ENCODE measurements at places on chromosomes 7 and 10.
A peak's percentile ranks its signal among the peaks of the same experiment; 100 is the strongest.

DNA sequence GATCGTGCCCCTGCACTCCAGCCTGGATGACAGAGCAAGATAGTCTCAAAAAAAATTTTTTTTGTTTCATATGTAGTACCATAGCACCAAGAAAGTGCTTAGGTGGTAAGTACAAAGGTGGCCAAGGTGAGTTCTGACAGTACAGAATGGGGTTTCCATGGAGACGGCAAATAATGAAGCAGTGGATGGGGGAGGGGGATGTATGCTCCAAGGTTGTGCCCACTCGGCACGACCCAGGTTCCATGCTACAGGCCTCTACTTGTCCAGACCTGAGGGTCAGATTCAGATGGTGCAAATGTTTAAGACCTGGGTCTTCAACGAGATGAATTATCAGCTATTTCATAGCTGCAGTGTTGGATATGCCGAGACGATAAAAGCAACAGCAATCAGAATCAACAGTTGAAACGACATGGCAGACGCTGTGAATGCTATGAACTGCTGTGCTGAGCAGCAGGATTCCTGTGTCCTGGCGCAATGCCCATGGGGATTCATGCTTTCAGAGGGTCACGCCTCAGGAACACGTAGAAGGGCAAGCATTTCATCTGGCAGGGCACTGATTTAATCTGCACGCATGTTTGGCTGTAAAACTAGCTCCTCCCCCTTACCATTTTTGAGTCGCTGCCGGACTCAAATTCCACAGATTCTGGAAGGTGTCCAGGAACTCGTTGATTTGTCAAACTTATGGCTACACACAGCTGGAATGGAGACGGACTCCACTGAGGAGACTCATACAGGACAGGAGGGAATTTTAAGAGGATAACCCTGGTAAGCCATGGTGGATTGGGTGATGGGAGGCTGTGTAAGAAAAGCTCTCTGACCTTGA lies 256.5 kb downstream of the FRMD4A start:
- no peak for DNase-seq

- DNase-seq, result no peak
Measured at GRCh38 chr7:112997831-112998230, 88.8 kb downstream of the GPR85 start.

- DNase-seq, result no peak
Measured at GRCh38 chr7:8212638-8213037, 49.3 kb downstream of the ICA1 start.

DNA sequence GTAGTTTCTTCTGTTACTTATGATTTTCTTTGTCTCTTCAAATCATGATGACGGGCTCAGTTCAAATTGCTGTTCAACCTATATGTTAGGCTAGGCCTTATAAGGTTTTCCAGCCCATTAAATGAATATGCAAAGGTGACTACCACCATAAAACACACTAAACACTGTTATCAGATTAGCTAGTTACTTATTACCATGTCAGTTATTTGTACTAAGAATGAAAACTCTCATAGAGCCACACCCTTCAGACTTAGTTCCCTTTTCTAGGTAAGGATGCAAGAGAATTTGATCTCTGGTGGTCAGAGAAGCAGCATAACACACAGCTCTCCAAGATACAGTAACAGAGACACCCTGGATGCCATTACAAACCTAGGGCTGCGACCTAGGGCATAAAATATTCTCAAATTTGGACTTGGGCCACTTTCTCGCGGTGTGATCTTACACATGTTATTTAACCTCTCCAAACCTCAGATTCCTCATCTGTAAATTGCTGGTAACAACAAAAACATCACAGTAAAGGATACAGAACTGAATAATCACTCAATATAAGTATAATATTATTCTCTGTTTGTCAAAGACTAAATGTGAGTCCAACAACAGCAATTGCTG lies 35.6 kb downstream of the ANKMY2 start:
- no peak for DNase-seq

DNA sequence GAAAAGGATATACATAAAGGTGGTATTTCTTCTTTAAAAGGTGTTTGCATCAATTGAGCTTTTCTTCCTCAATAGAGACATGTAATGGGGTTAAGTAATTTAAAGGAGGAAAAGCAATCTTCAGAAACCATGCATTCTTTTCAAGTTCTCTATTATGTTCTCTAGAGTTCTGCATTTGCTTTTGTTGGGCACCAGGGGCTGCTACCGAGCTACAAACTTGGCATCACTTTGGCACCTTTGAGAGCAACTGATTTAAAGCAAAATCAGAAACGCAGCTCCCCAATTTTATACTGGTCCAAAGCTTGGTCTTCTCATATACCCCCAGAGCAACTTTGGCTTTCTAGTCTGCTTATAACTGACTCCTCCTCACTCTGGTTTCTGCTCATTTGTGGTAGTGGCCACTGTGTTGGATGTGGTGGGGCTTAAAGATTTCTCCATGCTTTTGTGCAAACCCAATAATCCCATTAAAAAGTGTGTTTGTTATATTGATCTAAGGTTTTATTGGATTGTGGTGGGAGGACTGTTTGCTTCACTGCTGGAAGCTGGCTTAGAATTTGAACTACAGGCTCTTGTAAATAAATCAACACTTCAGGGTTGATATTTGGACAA lies 712.1 kb downstream of the PHTF2 start:
- no peak for DNase-seq

GRCh38 chr10:93754761-93755160 lies 3.0 kb upstream of the LGI1 start:
- DNase-seq, result no peak

GRCh38 chr10:17851611-17852010 lies 42.5 kb downstream of the MRC1 start:
- no peak for DNase-seq

- no peak for DNase-seq
Measured at GRCh38 chr7:101237206-101238067, at the start of gene CLDN15. CLDN15 (minus strand) TSS chr7:101237802; CDS start chr7:101237581, 221 bp downstream.

- DNase-seq, result no peak
Measured at GRCh38 chr7:30201161-30201666, 66.4 kb downstream of the MTURN start.

- DNase-seq, result peak; percentile 70
Measured at GRCh38 chr7:75915416-75916156, 631 bp downstream of the POR start.

GRCh38 chr10:96606946-96607345 lies 20.1 kb upstream of the TM9SF3 start:
- DNase-seq, result no peak

- no peak for DNase-seq
Measured at GRCh38 chr10:98458809-98459784, 12.4 kb upstream of the HPS1 start.

GRCh38 chr10:43258211-43258561 lies 8.7 kb downstream of the RASGEF1A start:
- no peak for DNase-seq

DNA sequence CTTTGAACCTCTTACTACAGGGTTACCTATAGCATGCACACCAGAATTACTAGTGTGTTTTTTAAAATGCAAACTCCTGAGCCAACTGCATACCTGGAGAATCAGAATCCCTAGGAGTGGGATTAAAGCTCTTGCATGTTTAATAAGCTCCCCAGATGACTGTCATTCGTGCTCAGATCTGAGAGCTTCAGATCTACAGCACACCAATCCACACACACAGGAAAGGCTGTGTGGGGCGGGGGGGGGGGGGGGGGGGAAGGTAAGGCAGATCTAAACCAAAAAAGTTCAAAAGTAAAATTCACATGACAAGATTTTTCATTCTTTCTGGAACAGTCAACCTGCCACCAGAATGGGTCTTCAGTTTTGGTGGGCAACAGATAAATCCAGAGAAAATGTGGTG lies 5.5 kb downstream of the FAM3C start:
- no peak for DNase-seq

DNA sequence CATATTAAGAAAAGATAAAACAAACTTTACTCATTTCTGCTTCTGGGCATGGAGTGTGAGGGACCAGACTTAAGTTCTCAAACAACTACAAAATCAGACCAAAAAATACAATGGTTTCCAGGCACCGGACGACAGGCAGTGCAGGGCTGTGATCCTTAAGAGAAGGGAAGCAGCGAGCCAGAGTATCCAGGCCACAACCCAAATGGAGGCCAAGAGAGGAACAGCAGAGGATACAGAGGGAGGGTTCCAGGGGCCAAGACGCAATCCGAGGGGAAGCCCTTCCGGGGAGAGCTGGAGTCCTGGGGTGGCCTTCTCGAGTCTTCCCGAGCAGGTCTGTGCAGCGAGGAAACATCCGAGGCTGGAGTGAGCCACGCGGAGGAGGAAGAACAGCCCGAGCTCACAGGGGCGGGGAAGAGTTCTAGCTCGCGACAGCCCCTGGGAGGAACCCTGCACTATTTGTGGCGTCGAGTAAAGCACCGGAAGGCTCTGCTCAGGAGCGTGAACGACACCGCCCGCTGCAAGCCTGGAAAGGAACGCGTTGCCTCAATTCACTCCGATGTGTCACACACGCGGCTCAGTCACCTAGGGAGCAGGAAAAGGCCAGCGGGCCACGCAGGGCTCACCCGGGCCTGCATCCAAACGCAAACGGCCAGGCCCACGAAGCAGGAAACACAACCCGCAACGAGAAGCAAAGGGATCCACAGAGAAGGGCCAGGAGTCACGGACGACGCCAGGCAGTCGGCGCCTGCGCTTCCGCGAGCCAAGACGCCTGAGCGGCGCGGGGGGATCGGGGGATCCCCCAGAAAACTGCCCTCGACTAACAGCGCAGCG lies 933 bp upstream of the RNF32 start:
- peak; percentile 64 for DNase-seq

DNA sequence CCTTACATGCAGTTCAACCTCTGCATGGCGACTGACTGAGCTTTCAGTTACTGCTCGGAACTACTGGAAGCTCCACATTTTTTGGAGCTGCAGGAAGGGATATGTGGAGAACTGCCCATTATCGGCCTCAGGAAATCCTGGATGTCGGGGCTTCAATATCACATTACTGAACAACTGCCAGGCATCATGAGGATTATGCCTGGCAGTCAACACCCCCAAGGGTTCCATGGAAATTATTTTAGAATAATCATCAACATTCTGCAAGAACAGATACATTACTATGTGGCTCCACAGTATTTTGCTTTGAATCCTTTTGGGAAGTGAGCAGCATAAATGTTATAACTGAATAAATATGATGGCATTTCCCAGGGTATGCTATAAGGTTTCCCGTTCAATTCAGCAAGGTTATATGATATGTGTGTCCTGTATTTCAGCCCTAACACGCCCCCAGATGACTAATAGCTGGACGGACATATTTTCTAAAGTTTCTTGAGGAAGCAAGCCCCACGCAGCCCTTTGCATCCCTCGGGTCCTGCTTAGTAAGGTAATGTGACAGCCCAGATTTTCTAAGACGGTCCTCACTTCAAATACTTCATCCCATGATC lies 53.0 kb upstream of the OPALIN start:
- no peak for DNase-seq

DNA sequence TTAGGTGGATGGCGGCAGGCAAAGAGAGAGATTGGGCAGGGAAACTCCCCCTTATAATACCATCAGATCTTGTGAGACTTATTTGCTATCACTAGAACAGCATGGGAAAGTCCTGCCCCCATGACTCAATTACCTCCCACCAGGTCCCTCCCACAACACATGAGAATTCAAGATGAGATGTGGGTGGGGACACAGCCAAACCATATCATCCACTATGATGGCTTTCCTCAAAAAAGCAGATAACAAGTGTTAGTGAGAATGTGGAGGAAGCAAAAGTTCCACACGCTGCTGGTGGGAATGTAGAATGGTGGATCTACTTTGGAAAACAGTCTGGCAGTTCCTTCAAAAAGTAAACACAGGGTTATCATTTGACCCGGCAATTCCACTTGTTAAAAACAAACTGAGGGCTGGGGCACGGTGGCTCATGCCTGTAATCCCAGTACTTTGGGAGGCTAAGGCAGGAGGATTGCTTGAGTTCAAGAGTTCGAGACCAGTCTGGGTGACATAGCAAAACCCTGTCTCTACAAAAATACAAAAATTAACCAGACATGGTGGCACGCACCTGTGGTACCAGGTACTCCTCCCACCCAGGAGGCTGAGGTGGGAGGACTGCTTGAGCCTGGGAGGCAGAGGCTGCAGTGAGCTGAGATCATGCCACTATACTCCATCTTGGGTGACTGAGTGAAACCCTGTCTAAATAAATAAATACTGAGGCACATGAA lies 161.4 kb upstream of the EEPD1 start:
- DNase-seq, result peak; percentile 72

DNA sequence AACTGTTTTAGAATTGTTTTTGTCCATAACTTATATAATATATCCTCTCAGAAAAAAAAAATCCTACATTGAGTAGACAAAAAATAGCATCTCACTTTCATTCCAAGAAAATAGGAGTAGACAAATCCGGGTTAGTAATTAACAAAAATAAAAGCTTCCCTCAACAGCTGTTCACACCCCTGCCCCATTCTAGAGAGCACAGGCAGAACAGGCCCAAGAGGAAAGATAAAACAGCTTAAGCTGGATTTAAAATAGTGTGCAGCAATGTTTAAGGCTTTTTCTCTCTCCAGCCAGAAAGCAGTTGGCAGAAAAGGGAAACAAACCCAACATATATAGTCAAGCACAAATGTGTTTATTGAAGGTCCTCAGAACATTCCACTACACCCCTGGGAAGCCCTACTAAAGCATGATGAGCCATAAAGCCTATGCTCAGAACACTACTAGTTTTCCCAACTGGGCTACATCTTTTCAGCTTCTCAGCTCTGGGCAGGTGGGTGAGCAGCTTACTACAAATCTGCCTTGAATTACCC lies 189.9 kb downstream of the MTERF1 start:
- DNase-seq, result no peak

Measured in activated effector memory CD4-positive, alpha-beta T cell treated with anti-CD3 and anti-CD28 coated beads, Interleukin-2, amount 50 U/mL, for 16 hours (primary cell).